Activated CD8-positive, alpha-beta memory T cell treated with anti-CD3 and anti-CD28 coated beads for 48 hours (primary cell): ENCODE measurements at places on chromosomes 1 and 21.
A peak's percentile ranks its signal among the peaks of the same experiment; 100 is the strongest.

- DNase-seq = no peak
These were observed 144.1 kb downstream of the CENPF start for GRCh38 chr1:214747050-214747635.

- DNase-seq = no peak
These were observed 648 bp downstream of the ATP1A1 start for GRCh38 chr1:116373431-116374352.

DNA sequence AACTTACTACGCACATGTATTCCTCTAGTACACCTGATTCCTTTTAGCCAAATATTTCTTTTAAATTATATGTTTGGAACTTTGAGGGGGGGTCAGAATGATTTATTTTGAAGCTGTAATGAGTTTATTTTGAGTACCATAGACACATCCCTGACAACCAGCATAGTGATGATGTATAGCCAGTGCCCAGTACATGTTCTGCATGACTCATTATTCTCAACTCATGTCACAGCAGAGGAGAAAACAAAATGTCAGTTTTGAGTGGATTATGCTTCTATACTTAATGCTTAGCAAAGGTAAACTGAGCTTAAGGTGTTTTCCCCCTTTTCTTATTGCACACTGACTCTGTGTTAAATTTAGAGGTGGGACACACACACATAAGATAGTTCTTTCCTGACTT lies 22.4 kb upstream of the LEPR start:
- DNase-seq = no peak

- DNase-seq = no peak
These were observed 86.1 kb upstream of the CD1D start for GRCh38 chr1:158094571-158094970.

DNA sequence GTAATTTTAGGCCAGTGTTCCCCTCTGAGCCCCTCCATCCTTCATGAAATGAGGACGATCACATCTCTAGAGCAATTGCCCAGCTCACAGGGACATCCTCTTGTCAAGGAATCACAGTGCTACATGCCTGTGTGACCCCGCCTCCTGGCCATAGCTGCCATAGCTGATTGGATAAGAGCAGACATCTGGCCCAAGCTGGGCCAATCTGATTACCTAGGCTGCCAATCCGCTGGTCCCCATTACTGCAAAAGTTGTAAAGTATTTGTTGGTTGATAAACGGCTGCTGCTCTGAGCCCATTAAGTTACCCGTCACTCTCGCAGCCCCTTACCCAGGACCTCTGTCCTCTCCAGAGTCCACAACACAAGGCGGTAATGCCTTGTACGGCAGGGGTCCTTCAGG lies 8.3 kb downstream of the NT5C1A start:
- DNase-seq = no peak

- DNase-seq = no peak
These were observed 125.2 kb downstream of the PCBP3 start for GRCh38 chr21:45768740-45769048.

DNA sequence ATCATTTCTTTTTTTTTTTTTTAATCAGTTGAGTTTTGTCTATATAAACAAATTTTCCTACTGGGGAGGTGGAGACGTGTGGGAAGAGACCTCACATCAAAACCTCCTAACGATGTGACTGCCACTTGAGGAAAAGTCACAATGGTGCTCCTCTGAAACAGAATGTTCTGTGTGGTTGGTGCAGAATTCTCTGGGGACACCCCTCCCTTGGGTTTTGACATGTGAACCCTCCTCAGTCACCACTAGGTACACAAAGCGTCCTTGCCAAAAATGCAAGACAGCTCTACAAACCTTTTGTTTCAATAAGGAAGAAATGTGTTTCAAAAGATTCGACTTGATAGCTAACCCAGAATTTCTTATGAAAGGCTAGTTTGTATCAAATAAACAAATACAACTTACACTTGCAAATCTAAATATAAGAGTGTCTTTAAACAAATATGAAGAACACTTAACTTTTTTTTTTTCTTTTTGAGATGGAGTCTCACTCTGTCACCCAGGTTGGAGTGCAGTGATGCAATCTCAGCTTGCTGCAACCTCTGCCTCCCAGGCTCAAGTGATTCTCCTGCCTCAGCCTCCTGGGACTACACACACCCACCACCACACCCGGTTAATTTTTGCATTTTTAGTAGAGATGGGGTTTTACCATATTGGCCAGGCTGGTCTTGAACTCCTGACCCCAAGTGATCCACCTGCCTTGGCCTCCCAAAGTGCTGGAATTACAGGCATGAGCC lies 9.3 kb downstream of the SLC25A24 start:
- DNase-seq = no peak

DNA sequence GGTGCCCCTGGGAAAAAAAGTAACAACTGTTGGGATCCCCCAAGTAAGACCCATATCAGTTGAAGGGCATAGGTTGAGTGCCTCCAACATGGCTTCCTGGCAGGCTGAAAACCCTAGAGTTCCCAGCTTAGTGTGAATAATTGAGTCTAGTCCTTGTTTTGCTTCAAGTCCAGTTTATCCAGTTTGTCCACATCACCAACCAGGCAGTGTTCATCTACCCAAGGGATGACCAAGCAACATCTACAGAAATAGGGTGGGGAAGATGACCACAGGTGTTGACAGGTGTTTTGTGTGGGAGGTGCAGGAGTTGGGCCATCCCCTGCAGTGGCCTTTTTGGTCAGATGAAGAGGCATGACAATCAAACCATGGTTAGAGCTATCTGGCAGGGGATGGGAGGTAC lies 54.3 kb upstream of the ERO1B start:
- no peak for DNase-seq

DNA sequence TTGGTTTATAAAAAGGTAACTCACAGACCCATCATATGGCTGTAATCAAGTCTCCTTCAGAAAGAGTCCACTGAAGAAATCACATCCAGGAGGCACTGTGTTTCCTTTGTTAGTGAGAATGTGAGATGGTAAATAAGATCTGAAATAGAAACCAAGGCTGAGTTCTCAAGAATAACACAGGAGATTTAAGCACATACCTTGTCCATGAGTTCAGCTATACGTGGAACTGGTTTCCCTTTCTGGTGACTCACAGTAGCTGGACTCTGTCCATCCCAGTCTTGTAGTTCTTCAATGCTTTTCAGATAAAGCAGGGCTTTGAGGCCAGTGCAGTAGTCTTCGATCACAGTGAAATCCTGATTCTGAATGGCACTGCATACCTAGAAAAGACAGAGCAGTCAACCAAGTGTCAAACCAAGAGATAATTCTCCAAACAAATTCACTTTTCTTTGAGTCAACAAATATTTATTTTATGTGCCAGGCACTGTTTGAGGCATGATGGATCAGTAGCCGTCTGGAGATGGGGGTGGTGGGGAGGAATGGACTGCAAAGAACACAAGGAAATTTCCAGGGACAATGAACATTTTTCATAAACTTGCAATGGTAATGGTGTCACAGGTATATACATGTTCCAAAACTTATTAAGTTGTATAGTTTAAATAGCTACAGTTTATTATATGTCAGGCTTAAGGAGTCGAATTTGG lies 471.4 kb downstream of the PTBP2 start:
- no peak for DNase-seq

- no peak for DNase-seq
These were observed 281.3 kb downstream of the VAV3 start for GRCh38 chr1:107683683-107684082.

GRCh38 chr1:202179828-202180750 lies 13.5 kb upstream of the LGR6 start:
- no peak for DNase-seq

- no peak for DNase-seq
These were observed 35.5 kb downstream of the COLGALT2 start for GRCh38 chr1:184002071-184002470.

GRCh38 chr1:6889875-6890480 lies 104.7 kb downstream of the CAMTA1 start:
- DNase-seq = no peak

DNA sequence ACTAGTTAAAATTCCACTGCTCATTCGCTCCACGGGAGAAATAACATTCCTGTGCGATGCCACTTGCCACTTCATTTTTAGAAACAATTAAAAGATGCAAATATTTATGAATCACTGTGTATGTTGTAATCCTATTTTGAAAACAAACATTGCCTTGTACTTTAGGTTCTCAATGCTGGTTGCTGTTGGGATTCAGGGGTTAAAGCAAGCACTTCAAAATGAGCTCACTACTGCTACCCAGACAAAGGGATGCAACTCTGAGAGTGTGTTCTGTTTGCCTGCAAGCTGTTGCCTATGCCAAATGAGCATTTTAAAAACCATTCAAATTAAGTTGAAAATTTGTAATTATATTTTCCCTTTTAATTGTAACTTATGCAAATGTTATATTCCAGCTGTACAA lies 87.5 kb downstream of the RWDD3 start:
- no peak for DNase-seq

GRCh38 chr1:22918644-22919043 lies 54.0 kb downstream of the LACTBL1 start:
- no peak for DNase-seq

- DNase-seq = no peak
These were observed 16.9 kb upstream of the MAP10 start for GRCh38 chr1:232788235-232788872.

- no peak for DNase-seq
These were observed at the start of gene RSPO1 for GRCh38 chr1:37634244-37634991. TSS of gene RSPO1 (minus strand) at chr1:37634892. CDS start at chr1:37629661, 5,231 bp downstream.

DNA sequence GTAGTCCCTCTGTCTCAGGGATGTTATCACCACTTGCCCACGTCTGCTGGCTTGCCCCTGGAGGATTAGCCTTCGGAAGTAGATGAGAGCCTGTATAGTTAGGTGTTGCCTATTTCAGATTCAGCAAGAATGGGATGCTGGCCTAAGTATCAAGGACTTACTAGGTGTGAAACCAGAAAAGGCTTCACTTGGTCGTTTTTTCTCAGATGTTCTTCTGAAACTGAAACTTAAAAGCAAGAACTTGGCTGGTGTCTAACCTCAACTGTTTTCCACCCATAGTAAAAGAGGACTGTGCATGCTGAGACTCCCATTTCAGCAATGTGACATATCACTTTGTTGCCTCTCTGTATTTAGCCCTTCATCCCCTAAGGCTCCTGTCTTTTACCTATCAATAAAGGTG lies 67.0 kb upstream of the LRRC53 start:
- DNase-seq = no peak

DNA sequence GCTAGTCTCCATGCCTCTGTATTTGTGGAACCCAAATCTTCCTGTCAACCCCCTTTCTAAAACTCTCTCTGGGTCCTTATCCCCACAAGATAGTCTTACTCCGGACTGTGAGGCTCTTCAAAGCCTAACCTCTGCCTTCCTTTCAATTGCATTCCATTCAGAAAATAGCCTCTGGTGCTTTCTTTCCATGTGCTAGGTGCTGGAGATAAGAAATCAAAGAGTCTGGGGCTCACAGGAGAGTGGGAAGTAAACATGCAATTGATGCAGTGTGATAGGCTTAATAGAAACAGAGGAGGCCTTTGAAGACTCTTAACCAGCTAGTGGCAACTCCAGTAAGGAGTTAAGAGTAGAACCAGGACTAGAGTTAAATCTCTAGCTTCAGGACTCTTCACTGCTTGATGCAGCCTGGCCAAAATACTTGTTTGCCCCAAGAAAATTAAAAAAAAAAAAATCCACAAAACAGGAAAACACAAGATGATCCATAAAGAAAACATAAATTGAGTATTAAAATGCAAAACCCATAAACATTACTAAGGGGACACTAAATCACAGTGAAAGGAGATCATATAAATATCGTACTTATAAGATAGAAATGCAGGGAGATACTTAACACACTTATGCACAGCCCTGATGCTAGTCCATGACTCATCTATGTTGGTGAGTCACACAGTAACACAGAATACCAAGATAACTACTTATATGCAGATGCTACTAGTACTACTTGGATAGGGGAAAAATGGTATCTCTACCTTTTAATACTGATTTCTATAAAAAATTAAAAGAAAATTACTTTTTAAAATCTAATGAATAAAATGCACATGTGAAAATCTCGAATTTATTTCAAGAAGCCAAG lies 341.5 kb downstream of the KCNH1 start:
- DNase-seq = no peak

DNA sequence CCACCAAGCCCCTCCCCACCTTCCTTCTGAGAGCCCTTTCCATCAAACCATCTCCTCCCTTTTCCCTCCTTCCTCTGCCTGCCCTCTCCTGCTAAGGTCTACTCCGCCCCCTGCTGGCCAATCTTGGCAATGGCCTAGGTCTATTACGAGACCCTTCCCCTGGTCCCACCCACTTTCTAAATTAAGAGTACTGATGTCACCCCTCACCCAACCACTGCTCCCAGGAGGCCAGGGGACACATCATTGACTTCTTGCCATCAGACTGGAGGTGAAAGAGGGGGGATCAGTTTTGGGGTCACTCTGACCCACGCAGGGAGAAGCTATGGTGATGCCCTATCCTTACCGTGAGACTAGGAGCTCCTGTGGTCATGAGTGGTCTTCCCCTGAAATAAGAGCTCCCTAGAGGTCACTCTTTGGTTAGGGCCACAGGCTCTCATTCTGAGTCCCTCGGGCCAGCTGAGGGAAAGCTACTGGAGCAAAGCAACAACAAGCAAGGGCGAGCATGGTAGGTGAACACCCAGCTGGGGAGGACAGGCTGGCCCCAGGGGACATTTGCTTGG lies 34.6 kb upstream of the S100A7 start:
- DNase-seq = peak; percentile 89

- DNase-seq = no peak
These were observed 6.7 kb downstream of the ELF3 start for GRCh38 chr1:202016811-202017748.

GRCh38 chr1:167708940-167709389 lies 12.8 kb upstream of the MPZL1 start:
- DNase-seq = no peak

GRCh38 chr1:97128426-97128825 lies 406.8 kb downstream of the PTBP2 start:
- DNase-seq = no peak

DNA sequence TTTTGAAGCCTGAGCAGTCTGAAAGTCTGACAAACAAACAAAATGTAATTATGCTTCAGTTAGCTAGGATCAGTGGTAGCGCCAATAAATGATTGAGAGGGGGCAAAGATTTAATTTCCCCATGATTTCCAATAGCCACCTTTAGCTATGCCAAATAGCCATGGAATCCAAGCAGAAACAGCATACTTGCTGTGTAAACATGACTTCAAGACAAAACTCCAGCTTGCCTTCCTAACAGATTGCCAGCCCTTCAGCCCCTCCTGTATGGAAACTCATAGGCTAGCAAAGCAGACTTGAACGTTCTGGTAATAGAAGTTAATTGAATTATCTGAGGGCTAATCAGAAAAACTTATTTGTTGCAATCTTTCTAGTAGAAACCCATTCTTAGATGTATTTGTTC lies 25.6 kb upstream of the SLC30A1 start:
- no peak for DNase-seq

GRCh38 chr21:26847002-26847401 lies 1.8 kb upstream of the ADAMTS1 start:
- no peak for DNase-seq
